ENCODE measurements at places on chromosomes 7 and 10. TPM values are rescaled to one million over a fixed set of nuclear protein-coding genes. Genes with fewer than 3 reads are reported as not detected.

DNA sequence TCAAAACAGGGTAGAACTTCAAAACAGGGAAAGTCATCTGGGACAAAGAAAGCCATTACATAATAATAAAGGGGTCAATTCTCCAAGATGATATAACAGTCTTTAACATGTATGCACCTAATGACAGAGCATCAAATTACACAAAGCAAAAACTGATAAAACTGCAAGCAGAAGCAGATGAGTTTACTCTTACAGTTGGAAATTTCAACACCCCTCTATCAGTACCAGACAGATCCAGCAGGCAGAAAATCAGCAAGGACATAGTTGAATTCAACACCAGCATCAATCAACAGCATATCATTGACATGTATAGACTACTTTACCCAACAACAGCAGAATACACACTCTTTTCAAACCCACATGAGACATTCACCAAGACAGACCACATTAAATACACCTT is 233.0 kb upstream of the NEBL start:
- DNase-seq, result no peak

Gene AOAH
- total RNA-seq, result 4.4 TPM

- no peak for DNase-seq
Measured at GRCh38 chr10:108631332-108631731, 1292.0 kb downstream of the XPNPEP1 start.

DNA sequence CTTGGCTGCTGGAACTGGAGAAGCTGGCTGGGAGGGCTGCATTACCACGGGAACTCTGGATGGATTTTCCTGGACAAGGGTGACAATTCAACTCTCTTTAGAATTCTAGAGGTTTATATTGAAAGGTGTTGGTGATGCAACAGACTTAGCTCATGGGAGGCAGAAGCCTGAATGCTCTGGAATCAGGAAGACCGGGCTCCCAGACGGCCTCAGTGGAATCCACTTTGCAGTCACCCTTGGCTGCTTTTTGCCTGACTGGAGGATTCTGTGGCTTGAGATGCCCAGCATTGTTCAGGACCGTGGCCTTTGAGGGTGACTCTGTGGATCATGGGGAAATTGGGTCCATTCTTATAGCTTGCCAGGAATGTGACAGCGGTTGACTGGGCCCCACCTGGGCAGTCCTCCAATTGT is 32.3 kb downstream of the PYROXD2 start:
- no peak for DNase-seq

Gene STK31
- total RNA-seq, result 0.89 TPM

Gene SPDYE2B
- not detected for total RNA-seq

Gene TMEM270
- not detected for total RNA-seq

- no peak for DNase-seq
Measured at GRCh38 chr7:22460363-22460988, 39.5 kb downstream of the STEAP1B start.

- DNase-seq, result no peak
Measured at GRCh38 chr10:7533657-7534479, 123.0 kb upstream of the SFMBT2 start.

DNA sequence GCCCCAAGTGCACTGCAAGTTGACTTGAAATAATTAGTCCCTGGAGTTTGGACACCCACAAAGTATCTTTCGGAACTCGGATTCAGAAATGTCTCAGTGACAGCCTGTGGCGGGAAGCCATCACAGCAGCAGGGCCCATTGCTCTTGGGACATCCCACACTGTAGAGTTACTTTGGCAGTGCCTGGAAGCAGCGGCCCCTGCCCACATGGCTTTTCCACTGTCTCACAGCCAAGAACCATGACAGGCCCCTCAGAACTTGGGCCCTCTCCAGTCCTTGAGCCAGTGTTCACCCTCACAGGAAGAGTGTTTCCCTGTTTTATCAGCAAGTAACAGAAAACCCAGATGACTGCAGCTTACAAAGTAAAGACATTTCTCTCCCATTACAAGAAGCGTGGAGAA is 477.0 kb upstream of the GALNT17 start:
- DNase-seq, result no peak

DNA sequence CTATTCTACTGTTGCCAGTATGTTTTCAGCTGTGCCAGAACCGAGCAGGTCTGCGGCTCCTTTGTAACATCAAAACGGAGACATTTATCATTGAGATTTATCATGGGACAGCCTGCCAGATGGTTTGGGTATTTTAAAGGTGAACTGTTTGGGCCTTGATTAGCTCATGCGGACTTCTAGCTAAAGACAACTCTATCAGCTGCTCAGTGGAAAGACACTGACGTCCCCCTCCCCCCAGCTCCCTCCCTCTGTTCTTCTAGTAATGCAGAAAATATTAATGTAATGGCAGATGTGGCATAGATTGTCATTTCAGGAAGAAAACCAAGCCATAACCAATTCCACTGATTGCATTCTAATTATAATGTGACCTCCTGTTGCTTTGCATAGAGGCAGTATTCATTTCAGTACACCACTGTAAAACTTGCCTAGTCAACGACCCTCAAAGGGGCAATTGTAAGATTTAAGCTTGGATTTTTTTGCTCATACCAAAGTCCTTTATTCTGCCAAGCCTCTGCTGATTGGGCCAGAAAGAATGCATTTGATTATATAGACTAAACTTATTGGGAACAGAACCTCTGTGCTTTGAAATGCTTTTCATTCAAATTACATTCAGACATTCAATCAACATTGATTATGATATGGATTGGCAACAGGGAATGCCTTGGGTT is 966.8 kb downstream of the LRMDA start:
- no peak for DNase-seq

- no peak for DNase-seq
Measured at GRCh38 chr7:100539436-100540006, 518 bp downstream of the AGFG2 start.

DNA sequence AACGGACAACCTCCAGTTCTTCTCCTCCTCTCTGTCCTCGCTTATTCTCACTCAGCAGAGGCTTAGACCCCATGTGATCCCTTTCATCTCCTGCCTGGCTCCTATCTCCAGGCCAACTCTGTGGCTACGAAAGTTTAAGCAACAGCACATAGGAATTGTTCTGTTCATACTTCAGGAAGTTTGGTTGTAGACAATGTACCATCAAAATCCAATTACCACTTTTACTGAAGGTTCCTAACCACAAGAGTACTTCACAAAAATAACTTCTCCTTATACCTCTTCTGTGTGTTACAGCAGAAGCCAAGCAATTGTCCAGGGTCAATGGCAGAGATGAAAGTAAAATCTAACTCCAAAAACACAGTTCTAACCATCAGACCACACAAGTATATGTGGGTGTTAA is 80.0 kb downstream of the SLC25A13 start:
- no peak for DNase-seq

Gene ACTL6B
- total RNA-seq, result not detected

GRCh38 chr10:125120053-125120710 is 40.2 kb downstream of the CTBP2 start:
- no peak for DNase-seq

GRCh38 chr10:102914781-102915180 is 3.3 kb upstream of the CNNM2 start:
- DNase-seq, result no peak

Gene UNCX
- total RNA-seq, result 0.55 TPM

DNA sequence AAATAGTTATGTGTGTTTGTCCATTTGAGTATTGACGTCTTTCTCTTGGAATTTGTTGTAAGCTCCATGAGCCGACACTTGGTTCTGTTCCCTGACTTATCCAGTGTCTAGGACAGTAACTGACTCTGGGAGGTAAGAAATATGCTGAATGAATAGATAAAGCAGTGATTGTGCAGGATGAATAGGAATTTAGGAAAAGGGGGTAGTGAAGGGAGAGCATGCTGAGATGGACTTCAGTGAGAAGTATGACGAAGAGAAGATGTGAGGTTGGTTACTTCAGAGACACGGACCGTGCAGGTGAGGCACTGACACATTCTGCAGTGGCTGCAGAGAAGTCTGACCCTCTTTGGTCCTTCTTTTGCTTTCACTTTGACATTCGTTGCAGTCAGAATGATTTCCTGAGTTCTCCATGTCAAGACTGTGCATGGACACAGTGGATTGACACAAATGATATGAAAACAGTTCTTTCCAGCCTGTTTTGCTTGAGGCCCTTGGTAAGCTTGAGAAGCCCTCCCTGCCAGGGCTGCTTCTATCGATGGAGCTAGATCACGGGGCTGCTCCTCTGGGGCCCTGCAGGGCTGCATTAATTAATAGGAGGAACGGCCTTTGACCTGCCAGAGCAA is 261.5 kb upstream of the SORCS1 start:
- no peak for DNase-seq

DNA sequence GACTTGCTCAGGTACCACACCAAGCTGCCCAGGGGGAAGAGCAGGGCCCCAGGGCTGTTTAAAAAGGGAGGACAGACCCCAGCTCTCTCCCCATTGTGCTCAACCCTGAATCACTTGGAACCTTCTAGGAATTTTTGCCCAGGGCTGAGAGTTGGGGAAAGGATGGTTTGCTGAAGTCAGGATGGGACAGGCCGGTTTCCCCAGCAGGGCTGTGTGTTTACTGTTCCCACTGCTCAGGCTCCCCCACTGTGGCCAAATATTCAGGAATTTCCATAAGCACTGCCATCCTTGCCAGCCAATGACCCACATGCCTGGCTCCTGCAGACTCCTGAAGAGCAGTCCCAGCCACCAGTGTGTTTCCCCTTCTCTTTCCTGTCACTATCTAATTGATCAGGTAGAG is 120.7 kb downstream of the WDFY4 start:
- no peak for DNase-seq

DNA sequence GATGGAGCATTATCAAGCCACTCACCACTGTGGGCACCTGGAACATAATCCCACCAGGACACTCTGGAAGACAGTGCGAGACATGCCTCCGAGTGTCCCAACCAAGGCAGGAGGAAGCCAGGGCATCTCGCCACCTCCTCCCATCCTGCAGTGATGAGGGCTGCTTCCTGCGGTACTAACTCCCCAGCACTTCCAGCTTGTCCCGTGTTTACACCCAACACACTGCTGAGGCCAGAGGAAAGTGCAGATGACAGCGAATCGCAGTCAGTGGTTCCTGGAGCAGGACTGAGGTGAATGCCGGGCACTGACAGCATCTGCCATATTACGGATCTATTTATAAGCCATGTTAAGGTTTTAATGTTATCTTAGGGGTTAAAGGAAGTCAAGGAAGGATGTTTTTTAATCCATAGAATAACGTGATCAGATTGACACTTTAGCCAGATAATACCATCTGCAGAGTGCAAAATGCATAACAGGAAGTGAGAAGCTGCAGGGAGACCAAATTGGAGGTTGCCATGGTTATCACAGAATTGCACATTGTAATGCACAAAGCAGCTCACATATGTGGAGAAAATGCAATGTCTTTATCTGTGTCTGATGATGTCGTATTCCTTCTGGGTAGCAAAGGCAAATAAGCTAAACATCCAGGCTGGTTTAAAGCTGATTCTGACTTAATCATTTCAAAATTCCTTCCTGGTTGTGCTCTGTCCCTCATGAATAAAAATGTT is 314.1 kb upstream of the C7orf33 start:
- DNase-seq, result no peak

Gene LRGUK
- total RNA-seq, result 0.41 TPM

Gene HOXA6
- total RNA-seq, result 10.5 TPM

Gene RBP3
- total RNA-seq, result not detected

DNA sequence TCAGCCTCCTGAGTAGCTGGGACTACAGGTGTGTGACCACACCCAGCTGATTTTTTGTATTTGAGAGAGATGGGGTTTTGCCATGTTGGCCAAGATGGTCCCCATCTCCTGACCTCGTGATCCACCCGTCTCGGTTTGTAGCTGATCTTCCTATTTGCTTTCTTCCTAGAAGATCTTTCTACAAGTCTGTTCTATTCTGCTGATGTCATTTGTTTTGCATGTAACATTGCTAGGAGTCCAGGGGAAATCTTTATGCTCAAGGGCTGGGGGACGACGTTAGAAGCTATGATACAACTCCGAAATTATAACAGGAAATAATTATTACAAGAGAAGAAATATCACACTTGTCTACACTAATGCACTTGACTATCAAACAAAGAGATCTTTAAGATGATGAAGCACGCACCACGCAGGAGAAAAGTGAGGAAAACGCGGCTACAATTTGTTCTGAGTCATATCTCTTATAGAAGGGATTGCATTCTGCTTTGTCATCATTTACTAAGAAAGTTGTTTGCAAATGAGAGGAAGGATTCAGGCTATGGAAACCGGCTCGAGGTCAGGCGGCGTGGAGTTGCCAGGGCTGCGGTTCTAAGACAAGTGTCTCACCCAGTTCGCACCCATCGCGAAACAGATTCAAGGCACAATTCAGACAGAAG is 103.0 kb upstream of the CARD11 start:
- no peak for DNase-seq

Data from kidney epithelial cell (primary cell).